AG09319 (cell line): ENCODE measurements at places on chromosomes 1 and 21.

- no peak for DNase-seq
These were observed 23.6 kb upstream of the CCDC17 start for GRCh38 chr1:45647248-45648021.

- DNase-seq = no peak
These were observed 3.4 kb downstream of the GBP6 start for GRCh38 chr1:89367221-89367620.

- no peak for DNase-seq
These were observed 19.4 kb downstream of the TFF3 start for GRCh38 chr21:42295845-42296244.

- DNase-seq = no peak
These were observed 59.2 kb downstream of the SLC25A24 start for GRCh38 chr1:108140936-108141335.

DNA sequence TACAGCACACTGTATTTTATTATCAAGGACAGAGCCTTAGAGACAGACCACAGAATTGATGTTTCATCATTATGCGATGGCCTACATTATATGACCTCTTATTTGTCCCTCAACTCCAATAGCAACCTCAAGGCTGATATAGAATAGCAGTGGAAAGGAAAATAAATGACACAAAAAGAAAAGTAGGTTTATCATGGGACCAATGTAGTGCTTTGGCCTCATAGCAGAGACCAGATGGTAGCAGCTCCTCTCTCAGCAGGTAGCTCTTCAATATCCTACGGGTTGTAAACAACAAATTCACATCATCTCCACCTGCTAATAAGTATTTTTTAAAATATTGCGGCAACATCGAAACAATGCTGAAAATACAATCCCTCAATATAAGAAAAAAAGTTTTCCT is 25.2 kb downstream of the ANP32E start:
- DNase-seq = no peak

DNA sequence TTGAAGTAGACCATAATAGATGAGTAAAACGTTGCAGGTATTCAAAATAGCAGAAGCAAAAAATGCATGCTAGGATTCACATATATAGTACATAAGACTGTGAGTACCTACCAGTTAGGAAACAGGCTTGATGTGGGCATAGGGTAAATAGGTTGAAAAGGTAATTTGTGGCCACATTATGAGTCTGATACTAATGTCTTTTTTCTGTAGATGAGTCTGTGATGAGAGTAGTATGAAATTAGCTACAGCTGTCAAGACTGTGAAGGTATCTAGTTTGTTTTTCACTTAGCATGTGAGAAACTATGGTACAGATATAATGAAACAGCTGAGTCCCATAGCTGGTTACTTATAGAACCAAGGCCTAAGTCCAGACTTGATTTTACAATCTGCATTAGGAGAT is 12.4 kb upstream of the SPATA1 start:
- no peak for DNase-seq

DNA sequence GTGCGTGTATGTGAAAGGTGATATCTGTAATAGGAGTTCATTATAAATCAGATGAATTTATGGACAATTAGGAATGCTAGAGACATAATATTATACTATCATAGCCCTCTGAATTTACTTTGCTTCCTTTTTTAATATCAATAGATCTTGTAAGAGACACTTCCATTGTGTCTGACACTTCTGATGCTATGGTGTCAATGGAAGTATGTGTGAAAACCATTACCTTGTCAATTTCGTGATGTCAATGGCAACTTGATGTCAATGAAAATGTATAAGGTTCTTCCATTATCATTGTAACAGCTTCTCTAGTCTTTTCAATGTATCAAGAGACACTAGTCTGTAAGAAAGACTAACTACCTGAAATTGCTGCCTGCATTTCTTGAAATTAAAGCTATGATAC is 296.8 kb upstream of the DPYD start:
- no peak for DNase-seq

DNA sequence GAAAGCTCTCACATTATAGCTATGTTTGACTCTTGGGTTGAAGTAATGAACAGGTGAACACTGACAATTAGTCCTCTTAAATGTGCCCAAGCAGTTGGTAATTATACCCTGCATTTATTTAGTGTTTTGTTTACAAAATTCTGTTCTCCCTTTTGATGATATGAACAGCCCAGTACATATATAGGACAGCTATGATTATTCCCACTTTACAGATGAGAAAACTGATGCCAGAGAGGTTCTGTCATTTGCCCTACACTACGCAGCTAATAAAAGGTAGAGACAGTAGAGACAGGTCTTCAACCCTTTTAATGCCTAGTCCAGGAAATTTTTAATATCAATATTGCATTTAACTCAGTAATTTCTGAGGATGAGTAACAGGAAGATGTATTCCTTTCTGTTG is 46.1 kb upstream of the DNAJC6 start:
- no peak for DNase-seq

- no peak for DNase-seq
These were observed 9.8 kb upstream of the SMAP2 start for GRCh38 chr1:40363721-40364120.

DNA sequence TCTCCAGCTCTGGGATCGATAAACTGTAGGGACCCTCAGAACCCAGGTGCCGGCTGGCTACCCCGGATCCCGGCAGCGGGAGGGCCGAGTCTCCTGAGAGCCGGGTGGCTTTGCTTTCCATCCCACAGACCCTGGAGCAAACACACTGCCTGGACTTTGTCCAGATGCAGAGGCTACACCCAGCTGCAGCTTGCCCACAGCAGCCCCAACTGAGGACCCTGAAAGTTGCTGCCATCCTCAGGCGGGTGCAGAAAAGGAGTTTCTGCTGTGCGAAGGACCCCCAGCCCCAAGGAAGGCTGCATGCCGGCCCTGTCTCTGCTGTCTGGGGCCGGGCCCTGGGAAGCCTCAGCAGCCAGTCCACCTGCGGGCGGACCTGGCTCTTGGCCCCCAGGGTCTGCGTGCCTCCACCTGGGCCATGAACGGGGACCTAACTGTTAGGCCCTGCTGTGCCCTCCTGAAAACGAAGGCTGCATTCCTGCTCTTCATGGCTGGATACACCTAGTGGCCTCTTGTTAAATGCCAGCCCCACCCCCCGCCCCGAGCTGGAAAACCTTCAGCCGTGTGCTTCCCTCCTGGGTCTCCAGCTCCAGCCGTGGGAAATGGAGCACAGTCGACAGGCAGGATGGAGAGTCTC is 97.5 kb upstream of the ARHGEF16 start:
- DNase-seq = no peak

DNA sequence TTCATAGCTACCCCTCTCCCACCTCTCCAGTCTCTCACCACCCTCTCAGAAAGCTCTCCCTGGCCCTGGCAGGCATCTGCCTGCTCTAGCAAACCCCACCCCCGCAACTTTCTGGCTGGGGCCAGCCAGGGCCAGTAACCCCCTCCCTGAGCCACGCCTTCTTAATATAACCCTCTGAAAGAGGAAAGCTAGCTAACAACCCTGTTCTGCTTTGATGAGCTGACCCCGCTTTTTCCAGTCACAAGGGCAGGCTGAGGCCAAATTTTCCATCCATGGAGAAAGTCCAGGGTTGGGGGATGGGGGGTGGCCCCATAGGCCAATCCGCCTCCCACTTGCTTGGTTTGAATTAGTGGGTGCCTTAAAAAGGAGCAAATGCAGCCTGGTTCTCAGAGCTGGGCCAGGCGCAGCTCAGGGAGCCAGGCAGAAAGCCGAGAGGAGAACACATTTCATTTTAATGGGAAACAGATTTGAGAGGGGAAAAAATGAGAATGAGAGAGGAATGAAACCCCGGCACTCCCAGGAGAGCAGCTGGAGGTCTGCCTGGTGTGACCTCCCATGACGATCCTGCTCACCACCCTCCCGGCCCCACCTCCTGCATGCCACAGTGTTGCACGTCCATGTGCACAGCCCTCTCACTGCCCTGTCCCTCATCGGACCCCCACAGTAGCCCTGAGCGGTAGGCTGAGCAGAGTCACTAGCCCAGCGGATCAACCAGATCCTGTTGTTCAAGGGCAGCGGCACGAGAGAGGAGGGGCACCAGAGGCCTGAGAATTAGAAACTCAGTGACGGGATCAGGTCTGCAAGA is 62.3 kb downstream of the OPTC start:
- peak; percentile 84 for DNase-seq

- DNase-seq = no peak
These were observed 10.5 kb upstream of the PKP1 start for GRCh38 chr1:201272799-201273198.

DNA sequence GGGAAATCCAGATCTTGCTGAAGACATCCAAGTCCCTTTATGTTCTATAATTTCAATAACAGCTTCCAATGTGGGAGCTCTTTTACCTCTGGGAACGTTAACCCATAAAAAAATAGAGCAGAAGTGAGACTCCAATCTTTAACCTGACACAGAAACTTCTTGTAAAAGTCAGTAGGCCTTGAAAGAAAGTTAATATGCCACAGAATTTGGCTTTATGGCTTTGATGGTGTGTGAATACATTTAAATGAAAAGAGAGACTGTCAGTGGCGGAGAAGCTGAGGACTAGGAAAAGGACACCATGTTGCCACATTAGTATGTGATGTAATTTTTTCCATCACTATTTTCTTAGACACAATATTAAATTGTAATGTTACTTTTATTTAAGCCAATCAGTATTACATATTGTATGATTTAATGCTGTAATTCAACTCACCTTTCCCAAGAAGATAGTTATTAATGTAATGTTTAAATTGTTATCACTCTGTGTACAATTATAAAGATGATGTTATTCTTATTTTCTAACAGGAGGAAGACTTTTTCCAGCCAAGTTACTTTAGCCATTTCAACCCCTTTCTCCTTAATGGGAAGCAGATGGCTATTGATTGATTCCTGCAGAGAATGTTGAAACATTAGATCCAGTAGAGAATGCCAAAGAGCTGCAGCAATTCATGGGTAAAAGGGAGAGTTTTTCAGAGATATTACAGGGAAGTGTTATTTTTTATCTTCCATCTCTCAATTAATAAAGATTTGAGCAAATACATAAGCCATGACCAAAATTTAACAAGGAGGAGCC is 17.5 kb upstream of the CLDN8 start:
- DNase-seq = no peak

DNA sequence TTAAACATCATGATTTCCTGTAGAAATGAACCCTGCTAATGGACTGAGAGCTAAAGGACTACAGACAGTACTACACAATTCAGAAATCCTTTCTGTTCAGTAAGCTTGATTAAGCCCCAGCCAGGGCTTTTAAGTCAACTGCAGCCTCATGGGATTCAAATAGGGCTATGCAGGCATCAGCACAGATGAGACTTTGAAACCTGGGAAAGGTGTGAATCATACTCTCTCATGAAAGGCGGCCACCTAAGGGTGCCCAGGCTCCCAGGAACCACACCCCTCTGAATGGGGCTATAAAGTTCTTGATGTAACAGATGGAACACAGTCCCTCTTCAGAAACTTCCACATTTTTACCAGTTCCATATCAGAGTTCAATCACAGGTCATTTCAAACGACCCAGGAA is 7.6 kb downstream of the SIPA1L2 start:
- DNase-seq = no peak

GRCh38 chr1:38555594-38555993 is 304.0 kb downstream of the RRAGC start:
- DNase-seq = no peak

- no peak for DNase-seq
These were observed 37.3 kb upstream of the RUNX1 start for GRCh38 chr21:35086357-35086756.

GRCh38 chr1:26032656-26033357 is 11.2 kb downstream of the EXTL1 start:
- DNase-seq = no peak

- DNase-seq = no peak
These were observed 10.8 kb downstream of the GPR3 start for GRCh38 chr1:27403065-27403726.

GRCh38 chr1:192158181-192158580 is at the start of gene RGS18:
TSS of gene RGS18 (plus strand) at chr1:192158462. CDS start at chr1:192158638, 176 bp downstream.
- no peak for DNase-seq

- DNase-seq = no peak
These were observed 22.1 kb upstream of the ATF3 start for GRCh38 chr1:212586206-212587015.

DNA sequence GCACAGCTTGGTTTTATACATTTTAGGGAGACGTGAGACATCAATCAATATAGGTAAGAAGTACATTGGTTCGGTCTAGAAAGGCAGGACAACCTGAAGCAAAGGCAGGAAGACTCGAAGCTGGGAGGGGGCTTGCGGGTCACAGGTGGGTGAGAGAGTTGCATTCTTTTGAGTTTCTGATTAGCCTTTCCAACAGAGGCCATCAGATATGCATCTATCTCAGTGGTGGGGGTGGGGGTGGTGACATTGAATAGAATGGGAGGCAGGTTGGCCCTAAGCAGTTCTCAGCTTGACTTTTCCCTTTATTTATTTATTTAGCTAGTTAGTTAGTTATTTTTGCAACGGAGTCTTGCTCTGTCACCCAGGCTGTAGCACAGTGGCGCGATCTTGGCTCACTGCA is 85.6 kb downstream of the WDR4 start:
- no peak for DNase-seq

DNA sequence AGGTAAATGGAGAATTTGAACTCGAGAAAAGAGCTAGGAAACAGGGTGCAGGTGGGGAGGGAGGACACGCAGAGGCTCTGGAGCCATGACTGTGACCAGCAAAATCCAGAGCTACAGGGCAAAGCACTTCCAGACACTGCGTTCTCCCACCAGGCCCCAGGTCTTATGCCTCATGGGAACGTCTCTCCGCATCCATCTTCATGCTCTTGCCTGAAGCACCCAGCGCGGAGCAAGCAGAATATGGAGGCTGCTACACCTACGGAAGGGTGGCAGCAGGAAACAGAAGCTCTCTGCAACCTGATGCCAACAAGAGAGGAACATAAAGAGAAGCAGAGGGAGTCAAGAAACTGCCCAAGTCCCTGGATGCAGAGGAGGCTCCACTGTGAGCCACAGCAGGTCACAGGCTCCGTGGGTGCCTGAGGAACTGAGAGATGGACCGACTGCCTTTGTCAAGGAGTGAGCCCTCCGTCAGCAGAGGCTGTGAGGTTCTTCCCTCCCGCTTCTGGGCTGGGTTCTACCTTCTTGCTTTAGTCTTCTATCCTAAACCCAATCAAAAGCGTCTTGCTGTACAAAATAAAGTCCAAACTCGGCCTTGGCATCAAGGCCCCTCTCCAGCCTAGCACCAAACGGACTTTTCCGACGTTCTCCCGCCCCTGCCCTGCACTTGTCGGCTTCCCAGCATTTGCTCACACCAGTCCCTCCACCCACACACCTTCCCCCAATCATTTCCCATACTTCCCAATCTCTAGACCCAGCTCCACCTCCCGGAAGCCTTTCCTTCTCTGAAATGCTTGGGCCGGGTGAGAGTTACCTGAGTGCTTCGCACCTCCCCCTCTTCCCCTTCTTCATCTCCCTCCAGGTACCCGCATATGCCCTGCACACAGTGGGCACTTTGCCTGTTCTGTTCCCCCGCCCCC is 930 bp downstream of the DHCR24 start:
- DNase-seq = no peak

GRCh38 chr1:211548321-211549091 is 30.5 kb downstream of the SLC30A1 start:
- no peak for DNase-seq
